ENCODE measurements at places on chromosomes 11 and 22. TPM values are rescaled to one million over a fixed set of nuclear protein-coding genes. Genes with fewer than 3 reads are reported as not detected.

DNA sequence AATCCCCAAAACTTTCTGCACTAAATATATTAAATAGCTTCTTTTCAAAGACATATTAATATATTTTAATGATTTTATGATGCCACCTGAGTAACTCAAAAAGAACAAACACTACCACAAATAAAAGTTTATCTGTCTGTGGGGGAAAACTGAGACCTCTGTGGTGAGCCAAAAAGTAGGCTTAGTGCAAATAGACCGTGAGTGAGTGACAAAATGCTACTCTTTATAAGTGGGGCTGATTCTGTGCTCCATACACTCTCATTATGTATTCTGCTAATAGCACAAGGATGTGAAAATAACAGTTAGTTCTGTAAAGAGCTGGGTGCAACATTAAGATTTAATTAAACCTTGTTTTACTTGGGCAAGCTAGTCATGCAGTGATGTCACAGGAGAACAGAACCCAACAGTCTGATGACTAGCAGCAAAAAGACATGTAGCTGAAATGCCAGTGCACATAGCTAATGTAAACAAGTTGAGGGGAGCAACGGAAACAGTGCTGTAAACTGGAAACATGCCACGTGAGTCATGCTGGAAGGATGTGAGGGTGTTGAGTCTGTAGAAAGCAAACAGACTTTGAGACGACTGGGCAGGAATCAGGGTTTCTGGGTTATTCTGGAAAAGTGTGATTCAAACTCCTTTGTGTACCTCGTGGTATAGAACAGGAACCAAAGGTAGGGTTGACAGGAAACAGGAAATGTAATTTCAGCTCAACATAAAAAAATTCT is 1130.4 kb downstream of the LRRC4C start:
- peak; percentile 99 for DNase-seq

Gene OTOG
- not detected for total RNA-seq

GRCh38 chr11:112631333-112631732 is 329.9 kb upstream of the NCAM1 start:
- DNase-seq: no peak

GRCh38 chr11:62241095-62241494 is 944 bp upstream of the SCGB1D2 start:
- DNase-seq: no peak

Gene ETS1
- 67.7 TPM for total RNA-seq

Gene OR51B4
- not detected for total RNA-seq

Gene E2F8
- total RNA-seq: 8.5 TPM

GRCh38 chr22:33952776-33953175 is 32.5 kb upstream of the LARGE1 start:
- DNase-seq: no peak

Gene GRIK4
- not detected for total RNA-seq

Gene SCGB1C1
- not detected for total RNA-seq

Gene DSCAML1
- not detected for total RNA-seq

DNA sequence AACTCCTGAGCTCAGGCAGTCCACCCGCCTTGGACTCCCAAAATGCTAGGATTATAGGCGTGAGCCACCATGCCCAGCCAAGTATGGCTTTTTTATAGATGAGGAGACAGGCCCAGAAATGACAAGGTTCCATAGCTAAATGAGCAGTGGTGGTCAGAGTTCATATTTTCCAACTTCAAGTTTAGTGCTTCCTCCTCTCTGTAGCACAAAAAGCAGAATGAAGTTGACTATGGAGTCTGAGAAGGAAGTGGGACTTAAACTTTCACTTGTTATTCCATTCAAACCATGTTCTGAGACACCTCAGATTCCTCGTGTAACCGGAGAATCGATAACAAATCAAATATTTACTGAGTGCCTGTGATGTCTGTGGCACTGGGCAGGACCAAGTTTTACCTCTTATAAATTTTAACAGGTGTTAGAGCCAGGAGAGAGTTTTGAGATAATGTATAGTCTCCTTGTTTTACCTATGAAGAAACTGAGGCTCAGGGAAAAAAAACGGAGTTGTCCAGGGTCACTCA is 3.0 kb downstream of the LIMK2 start:
- no peak for DNase-seq

GRCh38 chr11:35245056-35245455 is 106.1 kb downstream of the CD44 start:
- no peak for DNase-seq

GRCh38 chr11:116172851-116173250 is 599.9 kb downstream of the BUD13 start:
- no peak for DNase-seq

- DNase-seq: no peak
Measured at GRCh38 chr11:59754494-59754858, 700 bp upstream of the STX3 start.

DNA sequence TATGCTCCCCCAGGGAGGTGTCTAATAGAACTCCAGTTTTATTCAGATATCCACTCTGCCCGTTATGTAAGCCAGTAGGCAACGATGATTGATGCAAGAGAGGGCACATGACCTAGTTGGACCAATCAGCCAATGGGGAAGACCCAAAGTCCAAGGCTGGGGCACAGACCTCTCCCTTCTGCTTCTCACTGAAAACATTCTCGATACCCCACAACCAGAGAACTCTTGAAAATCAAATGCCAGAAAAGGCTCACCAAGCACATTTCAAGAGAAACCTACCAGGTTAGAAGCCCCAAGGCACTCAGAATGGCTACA is 7.4 kb downstream of the HIRA start:
- no peak for DNase-seq

Gene OR2AT4
- not detected for total RNA-seq

- DNase-seq: no peak
Measured at GRCh38 chr11:118202599-118203422, 22.0 kb downstream of the JAML start.

- DNase-seq: no peak
Measured at GRCh38 chr11:126105022-126105747, 42.5 kb upstream of the CDON start.

- no peak for DNase-seq
Measured at GRCh38 chr11:128896356-128896755, 5.2 kb downstream of the KCNJ5 start.

DNA sequence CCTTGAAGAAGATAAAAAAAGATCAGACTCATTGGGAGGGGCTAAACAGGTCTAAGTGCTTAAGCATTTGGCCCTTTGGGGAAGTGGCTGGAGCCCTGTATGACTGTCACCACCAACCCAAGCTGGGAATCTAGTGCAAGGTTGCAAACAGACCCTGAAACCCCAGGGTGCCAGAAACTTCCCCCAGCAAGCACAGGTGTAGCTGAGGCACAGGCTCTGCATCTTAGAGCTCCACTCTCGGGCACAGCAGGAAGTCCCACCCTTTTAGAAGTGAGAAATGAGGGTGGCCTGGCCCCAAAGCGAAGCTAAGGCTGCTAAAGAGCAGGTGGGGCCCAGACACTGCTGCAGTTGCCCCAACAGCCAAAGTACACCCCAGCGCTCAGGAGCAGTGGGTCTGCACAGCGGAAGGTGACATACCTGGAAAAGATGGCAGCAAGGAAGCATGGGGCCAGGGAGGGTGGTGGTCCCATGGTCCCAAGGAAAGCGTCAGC is 5.8 kb upstream of the KDM2A start:
- no peak for DNase-seq

Gene MS4A3
- not detected for total RNA-seq

Gene CASP5
- not detected for total RNA-seq

Gene FRMD8
- total RNA-seq: 42.6 TPM

DNA sequence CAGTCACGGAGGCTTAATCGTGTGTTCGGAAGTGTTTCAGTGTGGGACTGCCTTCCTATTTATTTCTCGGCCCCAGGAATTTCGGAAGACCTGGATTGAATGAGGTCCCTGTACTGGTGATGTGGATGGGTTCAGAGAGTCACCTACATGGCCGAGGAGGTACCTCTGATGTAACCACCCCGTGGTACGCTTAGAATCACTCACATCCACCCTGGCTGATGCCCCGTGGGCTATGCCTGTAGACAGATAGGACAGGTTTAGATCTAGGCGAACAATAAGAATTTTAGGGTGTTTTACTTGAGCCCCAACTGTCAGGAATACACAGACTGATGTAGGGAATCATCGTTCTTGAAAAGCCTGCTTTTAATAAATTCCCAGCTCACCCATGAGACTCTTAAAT is 2.0 kb downstream of the MPPED1 start:
- DNase-seq: no peak

DNA sequence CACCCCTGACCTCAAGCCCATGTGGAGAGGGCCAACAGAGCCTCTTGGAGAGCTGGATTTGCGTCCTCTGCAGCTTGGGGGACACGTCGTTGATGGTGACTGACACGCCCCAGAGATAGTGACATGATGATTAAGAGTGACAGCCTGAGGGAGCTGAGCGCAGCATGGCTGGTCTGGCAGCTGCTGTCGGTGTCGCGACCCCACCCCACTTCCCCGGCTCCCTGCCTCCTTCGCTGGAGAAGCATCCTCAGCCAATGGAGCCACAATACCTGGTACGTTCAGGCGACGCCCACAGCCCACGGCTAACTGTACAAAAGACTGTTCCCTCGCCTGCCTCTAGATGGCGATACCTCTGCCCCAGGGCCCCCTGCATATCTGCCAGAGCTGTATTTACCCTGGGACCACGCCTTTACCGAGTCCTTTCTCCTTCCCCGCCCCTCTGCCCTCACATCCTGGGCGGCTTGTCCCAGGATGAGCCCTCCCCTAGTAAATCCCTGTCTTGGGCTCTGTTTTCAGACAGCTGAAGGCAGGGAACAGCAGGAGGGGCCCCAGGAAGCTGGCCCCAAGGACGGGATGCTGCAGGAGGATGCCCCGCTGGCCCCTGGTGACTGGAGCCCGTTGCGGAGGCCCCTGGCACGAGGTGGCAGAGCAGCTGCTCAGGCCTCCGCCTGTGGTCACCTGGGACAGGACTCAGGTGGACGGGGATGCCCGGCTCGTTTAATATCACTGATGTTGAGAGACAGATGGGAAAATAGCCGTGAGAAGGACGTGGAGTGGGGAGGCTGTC is 90.6 kb downstream of the RPS6KA4 start:
- DNase-seq: peak; percentile 55

- DNase-seq: no peak
Measured at GRCh38 chr22:29661336-29661735, 57.9 kb downstream of the NF2 start.

- DNase-seq: no peak
Measured at GRCh38 chr11:15228331-15228849, 113.7 kb downstream of the INSC start.

GRCh38 chr22:20748082-20748481 is 25.8 kb upstream of the SERPIND1 start:
- DNase-seq: no peak

DNA sequence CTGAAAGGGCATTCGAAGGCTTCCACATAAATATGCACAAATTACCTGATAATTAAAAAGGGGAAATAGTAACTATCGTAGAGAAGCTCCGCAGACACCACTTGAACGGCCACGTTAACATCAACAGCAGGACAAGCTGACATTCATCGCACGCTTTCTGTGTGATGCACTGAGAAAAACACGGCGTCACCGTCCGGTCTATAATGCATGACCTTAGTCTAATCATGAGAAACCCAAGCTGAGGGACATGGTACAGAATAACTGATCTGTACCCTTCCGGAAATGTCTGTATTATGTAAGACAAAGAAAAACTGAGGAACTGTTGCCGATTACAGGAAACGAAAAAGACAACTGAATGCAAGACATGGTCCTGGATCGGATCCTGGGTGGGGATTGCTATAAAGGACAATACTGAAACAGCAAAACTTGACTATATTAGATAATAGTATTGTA is 678 bp upstream of the RANGAP1 start:
- DNase-seq: no peak

DNA sequence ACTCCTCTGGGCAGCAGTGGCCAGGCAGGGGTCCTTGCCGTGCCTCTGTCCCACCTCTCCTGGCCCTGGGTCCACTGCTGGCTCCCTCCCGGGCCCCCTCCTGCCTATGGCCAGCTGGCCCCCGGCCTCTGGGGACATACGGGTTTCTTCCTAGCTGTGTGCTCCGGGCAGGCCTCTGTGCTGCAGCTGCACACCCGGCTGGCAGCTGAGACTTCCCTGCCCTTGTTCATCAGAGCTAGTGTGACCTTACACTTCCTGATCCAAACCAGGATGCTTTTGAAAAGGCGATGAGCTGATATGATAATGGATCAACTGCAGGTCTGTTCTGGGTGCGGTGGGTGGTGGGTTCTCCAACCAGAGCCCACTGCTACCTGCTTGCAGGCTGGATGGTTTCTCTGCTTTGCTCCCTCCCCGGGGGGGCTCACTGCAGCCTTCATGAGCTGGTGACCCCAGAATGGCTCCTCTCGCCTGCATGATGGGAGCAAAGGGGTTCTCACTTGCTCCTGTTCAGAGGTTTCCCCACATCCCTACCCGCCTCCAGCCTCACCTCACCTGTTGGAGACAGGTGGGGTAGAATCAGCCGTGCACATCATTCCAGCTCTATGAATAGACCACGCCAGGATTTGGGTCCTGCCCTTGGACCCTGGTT is 13.3 kb downstream of the B3GAT1 start:
- no peak for DNase-seq

DNA sequence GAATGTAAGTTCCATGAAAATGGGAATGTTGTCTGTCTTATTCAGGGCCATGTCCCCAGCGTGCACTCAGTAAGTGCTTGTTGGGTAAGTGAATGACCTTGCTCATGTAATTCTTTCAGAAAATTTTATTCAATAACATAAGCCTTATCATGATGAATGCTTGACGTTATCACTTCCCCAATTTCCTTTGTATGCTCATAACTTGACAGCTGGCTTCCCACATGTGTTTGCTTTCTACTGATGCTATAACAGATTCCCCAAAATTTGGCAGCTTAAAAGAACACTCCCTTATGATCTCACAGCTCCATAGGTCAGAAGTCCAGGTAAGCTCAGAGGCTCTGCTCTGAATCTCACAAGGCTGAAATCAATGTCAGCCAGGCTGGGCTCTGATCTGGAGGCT is 155.8 kb upstream of the POU2AF2 start:
- no peak for DNase-seq

DNA sequence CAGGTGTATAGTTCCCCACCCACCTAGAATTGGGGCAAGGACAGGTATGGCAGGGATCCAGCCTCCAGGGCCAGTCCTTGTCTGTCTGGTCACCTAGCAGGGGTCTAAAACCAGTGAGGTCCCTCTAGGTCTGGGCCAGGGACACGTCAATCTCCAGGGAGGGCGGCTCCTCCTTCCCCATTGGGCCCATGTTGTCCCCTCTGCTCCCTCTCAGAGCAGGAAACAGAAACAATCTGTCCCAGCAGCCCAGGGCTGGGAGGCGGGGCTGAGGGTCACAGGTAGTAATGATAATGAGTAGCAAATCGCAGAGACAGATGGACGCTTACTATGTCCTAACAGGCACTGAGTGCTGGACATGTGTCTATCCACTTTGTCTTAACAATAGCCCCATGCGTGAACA is 22.8 kb upstream of the SYT7 start:
- no peak for DNase-seq

- peak; percentile 15 for DNase-seq
Measured at GRCh38 chr11:102108734-102109440, 1.4 kb upstream of the YAP1 start.

Data from M059J (cell line).